ENCODE measurements at places on chromosomes 11 and 22. TPM values are rescaled to one million over a fixed set of nuclear protein-coding genes. Genes with fewer than 3 reads are reported as not detected.

GRCh38 chr11:103892603-103893002 is 143.8 kb upstream of the DDI1 start:
- H3K4me3 ChIP-seq = no peak overlapping the region
- H3K36me3 ChIP-seq = no peaks in the 10 kb centered on the region
- no peaks in the 10 kb centered on the region for H3K27me3 ChIP-seq
- no peak overlapping the region for H3K27ac ChIP-seq
- DNase-seq = no peak

SLC37A2 gene
- 6.7 TPM for total RNA-seq

GRCh38 chr22:21450320-21450831 is 16.8 kb upstream of the TMEM191C start:
- DNase-seq = no peak
- no peaks in the 10 kb centered on the region for H3K4me1 ChIP-seq
- no peak overlapping the region for H3K27ac ChIP-seq
- peaks cover 7% of the 10 kb centered on the region for H3K36me3 ChIP-seq

OR51I1 gene
- total RNA-seq = 0.33 TPM

ZBTB16 gene
- total RNA-seq = 140 TPM

POU2AF2 gene
- not detected for total RNA-seq

- DNase-seq = no peak
- no peaks in the 10 kb centered on the region for H3K36me3 ChIP-seq
- H3K27ac ChIP-seq = no peak overlapping the region
Measured at GRCh38 chr11:116970485-116971292, 127.5 kb downstream of the SIK3 start.

- H3K36me3 ChIP-seq = no peaks in the 10 kb centered on the region
- no peaks in the 10 kb centered on the region for H3K27me3 ChIP-seq
- no peak overlapping the region for H3K4me3 ChIP-seq
Measured at GRCh38 chr11:117084992-117085391, 13.2 kb downstream of the SIK3 start.

DNA sequence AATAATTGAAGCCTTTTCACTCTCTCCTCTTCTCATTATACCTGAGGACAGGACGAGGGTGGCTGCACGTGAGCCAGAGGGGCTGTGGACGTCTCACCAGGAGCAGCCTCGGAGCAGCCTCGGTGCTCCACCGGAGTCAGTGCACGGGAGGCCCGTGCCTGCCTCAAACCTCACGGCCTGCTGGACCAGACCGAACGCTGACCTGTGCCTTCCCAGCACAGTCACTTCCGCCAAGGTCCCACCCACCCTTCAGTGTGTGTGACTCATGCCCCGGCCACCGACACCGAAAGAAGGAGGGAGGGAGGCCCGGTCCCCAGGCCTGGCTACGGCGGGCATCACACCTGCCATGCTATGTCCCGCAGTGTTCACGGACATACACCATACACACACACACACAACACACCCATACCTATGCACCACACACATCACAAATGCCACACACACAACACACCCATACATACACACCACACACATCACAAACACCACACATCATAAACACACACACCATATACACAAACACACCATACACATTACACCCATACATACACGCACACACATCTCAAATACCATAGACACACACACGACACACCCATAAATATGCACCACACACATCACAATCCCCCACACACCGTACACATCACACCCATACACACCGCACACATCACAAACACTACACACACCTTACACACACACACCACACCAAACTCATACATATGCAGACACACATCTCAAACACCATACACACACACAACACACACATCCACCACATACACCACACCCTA is 1506.5 kb downstream of the TBC1D22A start:
- H3K36me3 ChIP-seq = no peaks in the 10 kb centered on the region
- no peak for DNase-seq
- H3K4me3 ChIP-seq = no peak overlapping the region
- H3K4me1 ChIP-seq = no peaks in the 10 kb centered on the region
- H3K27me3 ChIP-seq = peaks cover 7% of the 10 kb centered on the region
- H3K27ac ChIP-seq = no peak overlapping the region

- DNase-seq = no peak
- no peak overlapping the region for H3K4me3 ChIP-seq
- H3K36me3 ChIP-seq = no peaks in the 10 kb centered on the region
Measured at GRCh38 chr11:120024046-120024445, 113.9 kb downstream of the TRIM29 start.

DNA sequence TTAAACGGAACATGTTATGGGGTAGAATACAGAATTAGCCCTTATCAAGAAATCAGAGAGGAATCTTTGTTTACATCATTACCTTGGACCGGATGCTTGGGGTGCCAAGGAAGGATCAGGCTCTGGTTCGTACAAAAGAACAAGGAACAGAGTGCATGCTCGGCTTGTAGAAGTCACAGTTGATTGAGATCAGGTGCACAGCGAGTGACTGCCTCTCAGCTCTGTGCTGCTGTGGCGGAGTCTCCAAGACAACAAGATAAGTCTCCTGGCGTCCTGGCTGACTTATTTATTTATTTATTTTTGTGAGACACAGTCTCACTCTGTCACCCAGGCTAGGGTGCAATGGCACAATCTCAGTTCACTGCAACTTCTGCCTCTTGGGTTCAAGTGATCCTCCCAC is 31.8 kb downstream of the GLB1L2 start:
- H3K27me3 ChIP-seq = no peaks in the 10 kb centered on the region
- H3K4me3 ChIP-seq = no peak overlapping the region
- no peaks in the 10 kb centered on the region for H3K36me3 ChIP-seq
- H3K27ac ChIP-seq = no peak overlapping the region
- H3K4me1 ChIP-seq = no peaks in the 10 kb centered on the region

- DNase-seq = no peak
- H3K27me3 ChIP-seq = no peaks in the 10 kb centered on the region
- H3K4me3 ChIP-seq = no peak overlapping the region
- no peaks in the 10 kb centered on the region for H3K4me1 ChIP-seq
Measured at GRCh38 chr11:125085301-125086081, 22.4 kb downstream of the SLC37A2 start.

DNA sequence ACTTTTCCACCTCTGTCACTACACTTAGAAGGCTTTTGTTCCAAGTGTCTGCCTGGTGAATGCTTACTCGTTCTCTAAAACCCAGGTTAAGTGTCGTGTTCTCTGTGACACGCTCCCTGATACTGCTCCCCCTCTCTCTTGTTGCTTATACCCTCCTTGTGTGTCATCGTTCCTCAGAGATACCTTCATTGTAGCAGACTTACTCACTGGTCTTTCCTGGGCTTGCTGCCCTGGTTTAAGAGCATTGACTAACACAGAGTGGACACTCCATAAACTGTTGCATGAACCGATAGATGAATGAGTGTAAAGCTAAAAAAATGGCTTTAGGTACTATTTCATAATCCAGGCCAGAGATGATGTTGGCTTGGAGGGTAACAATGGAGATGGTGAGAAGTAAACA is 171.3 kb downstream of the GRIK4 start:
- no peaks in the 10 kb centered on the region for H3K36me3 ChIP-seq
- H3K27me3 ChIP-seq = no peaks in the 10 kb centered on the region
- H3K4me3 ChIP-seq = no peak overlapping the region
- no peaks in the 10 kb centered on the region for H3K4me1 ChIP-seq

FOLR3 gene
- 2.1 TPM for total RNA-seq

DNA sequence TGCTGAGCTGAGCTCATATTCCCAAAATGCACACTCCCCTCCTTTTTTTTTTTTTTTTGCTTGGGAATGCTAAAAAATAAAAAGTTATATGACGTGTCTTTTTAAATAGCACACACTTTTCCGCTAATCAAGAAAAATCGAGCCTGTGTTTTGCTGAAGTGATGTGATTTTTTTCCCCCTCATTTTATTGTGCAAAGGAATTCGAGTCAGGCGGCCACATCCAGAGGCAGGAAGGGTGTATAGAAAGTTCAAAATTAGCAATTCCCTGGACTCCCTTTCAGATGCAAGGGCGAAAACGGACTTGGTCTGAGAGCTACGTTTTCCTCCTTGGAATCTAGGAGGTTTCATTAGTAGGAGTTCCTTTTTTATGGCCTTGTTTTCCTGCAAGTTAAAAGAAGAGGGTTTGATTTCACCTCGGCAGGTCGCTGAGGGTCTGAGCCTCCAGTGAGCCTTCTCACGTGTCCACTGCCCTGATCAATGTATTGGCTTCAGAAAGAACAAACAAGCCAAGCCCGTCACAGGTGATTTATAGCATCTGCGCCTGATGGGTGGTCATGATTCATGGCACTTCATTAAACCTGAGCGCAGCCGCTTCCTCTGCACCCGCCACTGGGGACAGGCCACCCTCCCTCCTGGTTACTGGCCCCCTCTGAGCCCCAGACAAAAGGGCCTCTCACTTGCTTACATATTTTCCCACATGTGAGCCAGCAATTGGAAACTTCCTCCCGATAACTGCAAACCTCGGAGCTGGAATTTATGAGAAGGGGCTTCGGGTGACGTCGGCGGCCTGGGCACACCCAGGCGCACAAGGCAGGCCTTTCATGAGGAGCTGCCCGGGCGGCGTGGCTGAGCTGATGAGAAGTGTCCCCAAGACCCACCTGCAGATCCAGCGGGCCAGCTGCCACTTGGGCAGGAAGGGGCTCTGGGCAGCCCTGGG is 64.4 kb upstream of the LINC01488 start:
- H3K4me3 ChIP-seq = no peak overlapping the region
- no peaks in the 10 kb centered on the region for H3K36me3 ChIP-seq
- no peaks in the 10 kb centered on the region for H3K27me3 ChIP-seq
- no peak overlapping the region for H3K27ac ChIP-seq

DNA sequence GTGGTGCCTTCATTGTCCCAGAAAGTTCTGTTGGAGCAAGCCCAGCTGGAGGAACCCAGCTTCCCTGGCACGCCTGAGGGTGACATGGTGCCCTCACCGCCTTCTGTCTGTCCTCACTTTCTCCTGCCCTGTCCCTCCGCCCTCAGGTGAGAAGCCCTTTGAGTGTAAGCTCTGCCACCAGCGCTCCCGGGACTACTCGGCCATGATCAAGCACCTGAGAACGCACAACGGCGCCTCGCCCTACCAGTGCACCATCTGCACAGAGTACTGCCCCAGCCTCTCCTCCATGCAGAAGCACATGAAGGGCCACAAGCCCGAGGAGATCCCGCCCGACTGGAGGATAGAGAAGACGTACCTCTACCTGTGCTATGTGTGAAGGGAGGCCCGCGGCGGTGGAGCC is 46.0 kb upstream of the NNMT start:
- no peak overlapping the region for H3K27ac ChIP-seq
- H3K4me1 ChIP-seq = peaks cover 14% of the 10 kb centered on the region
- H3K27me3 ChIP-seq = no peaks in the 10 kb centered on the region
- H3K4me3 ChIP-seq = no peak overlapping the region

CAPRIN1 gene
- total RNA-seq = 112 TPM

CHRM1 gene
- total RNA-seq = not detected

GRCh38 chr11:66014804-66015453 is 3.1 kb downstream of the CST6 start:
- no peak overlapping the region for H3K4me3 ChIP-seq
- peaks cover 14% of the 10 kb centered on the region for H3K27me3 ChIP-seq
- DNase-seq = no peak
- no peaks in the 10 kb centered on the region for H3K36me3 ChIP-seq
- H3K4me1 ChIP-seq = peaks cover 4% of the 10 kb centered on the region
- no peak overlapping the region for H3K27ac ChIP-seq

OR5A1 gene
- not detected for total RNA-seq

DNA sequence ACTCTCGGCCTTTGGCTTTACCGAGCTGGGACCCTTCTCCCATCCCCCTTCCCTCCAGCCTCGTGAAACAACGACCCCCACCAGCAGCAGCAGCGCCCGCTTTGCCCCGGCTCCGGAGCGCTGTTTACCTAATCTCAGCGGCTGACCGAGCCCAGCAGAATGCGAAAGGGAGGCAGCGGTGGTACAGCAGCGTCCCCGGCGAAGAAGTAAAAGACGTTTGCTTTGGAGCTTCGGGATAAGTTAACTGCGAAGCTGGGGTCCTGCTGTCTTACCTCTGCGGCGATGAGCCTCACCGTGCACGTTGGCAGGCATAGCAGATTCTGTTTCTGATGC is 2.0 kb upstream of the LARGE1 start:
- H3K27ac ChIP-seq = peak overlapping the region; percentile 74
- peaks cover 38% of the 10 kb centered on the region for H3K4me1 ChIP-seq
- DNase-seq = no peak
- no peaks in the 10 kb centered on the region for H3K36me3 ChIP-seq
- H3K27me3 ChIP-seq = no peaks in the 10 kb centered on the region
- peak overlapping the region; percentile 84 for H3K4me3 ChIP-seq

ARHGAP32 gene
- total RNA-seq = 2.4 TPM

GRCh38 chr11:2849994-2850770 is 35.4 kb downstream of the CDKN1C start:
- H3K4me3 ChIP-seq = no peak overlapping the region
- H3K27ac ChIP-seq = no peak overlapping the region
- no peaks in the 10 kb centered on the region for H3K4me1 ChIP-seq
- no peak for DNase-seq
- no peaks in the 10 kb centered on the region for H3K27me3 ChIP-seq

DNA sequence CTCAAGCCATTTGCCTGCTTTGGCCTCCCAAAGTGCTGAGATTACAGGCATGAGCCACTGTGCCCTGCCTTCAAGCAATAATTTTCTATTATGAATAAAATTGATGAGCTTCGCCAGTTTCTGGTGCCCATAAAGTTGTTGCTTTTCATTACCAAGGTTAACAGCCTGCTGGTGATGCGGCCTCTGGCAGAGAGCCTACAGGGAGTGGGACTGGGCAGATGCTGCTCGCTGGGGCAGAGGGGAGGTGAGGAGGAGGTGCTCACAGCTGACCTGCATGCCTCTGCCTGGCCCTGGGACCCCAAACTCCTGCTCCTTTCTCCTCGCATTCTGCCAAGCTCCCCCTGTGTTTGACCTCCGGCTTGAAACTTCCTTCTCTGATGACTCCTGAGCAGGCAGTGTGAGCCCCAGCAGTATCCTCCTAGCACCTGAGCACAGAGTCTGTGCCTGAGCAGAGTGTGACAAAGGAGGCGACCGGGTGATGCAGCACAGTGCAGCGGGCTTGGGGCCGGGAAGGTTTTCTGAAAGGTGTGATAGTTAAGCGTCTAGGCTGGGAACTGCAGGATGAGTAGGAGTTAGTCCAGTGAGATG is 56.1 kb upstream of the B3GAT1 start:
- H3K4me1 ChIP-seq = peaks cover 5% of the 10 kb centered on the region
- H3K27me3 ChIP-seq = no peaks in the 10 kb centered on the region
- DNase-seq = no peak
- H3K27ac ChIP-seq = peak overlapping the region; percentile 53
- H3K4me3 ChIP-seq = peak overlapping the region; percentile 46

GRCh38 chr11:80613655-80614054 is 1172.8 kb upstream of the TENM4 start:
- no peaks in the 10 kb centered on the region for H3K4me1 ChIP-seq
- no peaks in the 10 kb centered on the region for H3K36me3 ChIP-seq
- no peak for DNase-seq

MS4A1 gene
- total RNA-seq = 1.6 TPM

DNA sequence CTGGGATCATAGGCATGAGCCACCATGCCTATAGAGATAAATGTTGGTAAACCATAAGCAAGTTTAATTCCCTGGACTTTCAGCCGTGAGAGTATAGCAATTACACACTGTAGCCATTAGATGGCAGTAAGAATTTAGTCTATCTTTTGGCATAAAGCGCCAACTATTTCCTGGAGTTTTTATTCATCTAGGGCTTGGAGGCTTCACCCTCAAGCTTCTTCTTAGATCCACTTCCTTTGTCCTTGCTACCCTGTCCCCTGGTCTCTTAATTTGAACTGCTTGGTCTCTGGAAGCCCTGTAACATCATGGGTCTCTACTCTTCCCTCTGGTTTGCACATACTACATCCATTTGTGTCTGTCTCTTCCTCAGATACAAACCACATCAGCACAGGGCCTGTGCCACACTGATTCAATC is 38.2 kb downstream of the OR10A6 start:
- DNase-seq = no peak
- H3K27me3 ChIP-seq = no peaks in the 10 kb centered on the region
- no peak overlapping the region for H3K4me3 ChIP-seq
- no peak overlapping the region for H3K27ac ChIP-seq
- peaks cover 38% of the 10 kb centered on the region for H3K4me1 ChIP-seq

PLCB3 gene
- total RNA-seq = 7.7 TPM

Measured in liver (tissue), 10 donors.